ENCODE measurements at places on chromosomes 4 and X.

- DNase-seq, result no peak
Observed at GRCh38 chr4:8144359-8144758, 14.3 kb downstream of the ABLIM2 start.

- DNase-seq, result no peak
Observed at GRCh38 chrX:17500145-17500579, 125.2 kb downstream of the NHS start.

DNA sequence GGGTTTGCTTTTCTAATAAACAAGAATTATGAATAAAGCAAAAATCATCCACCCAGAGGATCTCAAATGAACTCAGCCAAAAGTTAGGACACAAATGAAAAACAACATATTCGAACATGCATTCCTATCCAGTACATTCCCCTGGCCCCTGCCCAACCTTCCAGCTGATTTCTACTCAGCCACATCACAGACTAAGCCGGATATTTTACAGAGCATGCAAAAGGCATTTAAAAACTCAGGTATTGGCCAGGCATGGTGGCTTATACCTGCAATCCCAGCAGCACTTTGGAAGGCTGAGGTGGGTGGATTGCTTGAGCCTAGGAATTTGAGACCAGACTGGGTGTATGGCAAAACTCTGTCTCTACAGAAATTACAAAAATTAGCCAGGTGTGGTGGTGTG lies 54.6 kb downstream of the RELL1 start:
- peak; percentile 84 for DNase-seq

DNA sequence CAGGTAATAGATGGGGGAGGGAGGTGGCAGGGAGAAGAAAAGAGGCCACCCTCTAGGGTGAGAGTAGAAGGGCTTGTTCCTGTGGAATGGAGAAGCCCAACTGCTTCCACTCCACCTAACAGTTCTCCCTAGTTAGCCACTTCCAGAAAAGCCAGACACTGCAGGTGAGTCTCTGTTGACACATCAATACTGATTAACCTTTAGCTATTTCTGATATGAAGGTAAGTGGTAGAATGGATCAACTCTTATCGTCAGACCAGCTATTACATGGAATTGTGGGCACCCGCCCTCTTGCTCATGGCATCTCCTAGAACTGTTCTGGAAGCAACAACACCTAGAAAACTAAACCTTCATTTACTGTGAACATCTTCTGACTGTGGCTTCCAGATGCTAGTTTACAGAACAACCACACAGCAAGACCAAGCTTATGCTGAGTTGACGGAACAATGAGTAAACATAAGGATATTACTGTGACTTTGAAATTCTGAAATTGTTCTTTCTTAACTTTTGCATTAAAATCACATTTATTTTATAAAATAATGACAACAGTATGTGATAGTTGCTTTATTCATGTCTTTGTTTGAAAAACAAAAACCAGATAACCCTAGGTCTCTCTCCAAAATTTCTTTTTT lies 44.7 kb downstream of the ANXA3 start:
- no peak for DNase-seq

DNA sequence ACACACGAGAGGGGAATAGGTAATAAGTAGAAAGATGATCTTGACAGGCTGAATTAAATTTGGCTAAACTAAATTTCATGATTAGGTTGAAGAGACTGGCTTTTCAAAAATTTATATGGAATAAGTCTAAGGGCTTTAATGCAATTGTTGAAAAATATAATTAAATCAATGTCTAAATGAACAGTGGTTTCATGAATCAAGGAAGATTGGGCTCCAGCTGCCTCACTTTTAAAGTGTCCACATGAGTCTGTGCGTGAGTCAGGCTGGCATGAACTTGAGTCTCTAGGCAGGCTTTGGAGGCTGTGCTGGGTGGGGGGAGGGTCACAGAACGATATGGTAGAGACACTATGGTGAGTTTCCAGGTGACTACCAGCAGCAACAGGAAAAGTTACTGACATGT lies 111.9 kb downstream of the SORBS2 start:
- no peak for DNase-seq

- DNase-seq, result no peak
Observed at GRCh38 chrX:97479106-97479890, 595.6 kb downstream of the RPA4 start.

All from sigmoid colon (tissue), 7 donors.